Renal cortical epithelial cell (primary cell): ENCODE measurements at places on chromosomes 6 and 20.

DNA sequence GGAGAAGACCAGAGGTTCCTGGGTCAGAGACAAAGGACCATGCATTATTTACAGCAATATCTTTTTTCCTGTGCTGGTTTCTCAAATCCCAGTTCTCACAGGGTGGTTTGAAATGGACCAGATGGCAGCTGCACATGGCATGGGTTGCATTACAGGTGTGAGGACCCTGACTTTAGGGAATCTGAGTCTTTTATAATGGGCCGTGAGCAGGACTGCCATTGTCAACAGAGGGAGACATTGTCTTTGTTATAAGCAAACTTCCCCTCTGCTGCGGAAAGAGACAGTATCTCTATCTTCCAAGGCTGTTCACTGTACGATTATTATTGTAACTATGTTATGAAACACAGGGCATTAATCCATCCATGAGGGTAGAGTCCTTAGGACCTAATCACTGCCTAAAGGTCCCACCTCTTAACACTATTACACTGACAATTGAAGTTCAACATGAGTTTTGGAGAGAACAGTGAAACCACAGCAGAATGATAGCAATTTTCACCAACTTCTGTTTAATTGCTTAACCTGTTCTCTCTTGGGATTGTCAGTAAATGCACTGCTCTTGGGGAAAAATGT is 156.1 kb upstream of the AGPAT4 start:
- no peak for DNase-seq

GRCh38 chr6:111154981-111155380 is 67.7 kb downstream of the SLC16A10 start:
- no peak for DNase-seq

DNA sequence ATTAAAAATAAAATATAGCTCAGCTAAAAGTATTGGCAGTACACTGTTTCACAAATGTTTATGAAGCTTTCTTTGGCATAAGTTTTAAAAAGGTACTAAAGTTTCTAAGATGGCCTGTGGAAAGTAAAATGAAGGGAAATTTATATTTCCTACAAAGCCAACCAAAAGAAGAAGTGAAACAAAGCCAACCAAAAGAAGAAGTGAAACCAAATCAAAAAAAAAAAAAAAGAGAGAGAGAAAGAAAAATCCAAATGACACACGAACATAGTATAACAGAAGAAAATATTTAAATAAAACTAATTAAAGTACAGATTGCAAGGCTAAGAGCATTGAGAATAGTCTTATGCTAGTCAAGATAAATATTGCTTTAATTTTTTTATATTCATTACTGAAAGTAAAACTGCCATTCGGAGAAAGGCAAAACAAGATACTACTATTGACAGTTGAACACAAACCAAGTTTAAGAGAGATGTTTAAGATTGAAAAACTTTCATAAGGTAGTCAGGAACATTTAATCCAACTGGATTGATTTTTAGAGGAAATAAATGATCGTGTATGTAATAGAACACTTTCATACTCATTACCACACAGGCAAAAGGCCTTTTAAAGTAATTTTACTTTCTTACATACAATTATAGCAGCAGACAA is 12.8 kb upstream of the KHDRBS2 start:
- no peak for DNase-seq

GRCh38 chr6:5665173-5665572 is 341.6 kb downstream of the NRN1 start:
- DNase-seq: no peak

DNA sequence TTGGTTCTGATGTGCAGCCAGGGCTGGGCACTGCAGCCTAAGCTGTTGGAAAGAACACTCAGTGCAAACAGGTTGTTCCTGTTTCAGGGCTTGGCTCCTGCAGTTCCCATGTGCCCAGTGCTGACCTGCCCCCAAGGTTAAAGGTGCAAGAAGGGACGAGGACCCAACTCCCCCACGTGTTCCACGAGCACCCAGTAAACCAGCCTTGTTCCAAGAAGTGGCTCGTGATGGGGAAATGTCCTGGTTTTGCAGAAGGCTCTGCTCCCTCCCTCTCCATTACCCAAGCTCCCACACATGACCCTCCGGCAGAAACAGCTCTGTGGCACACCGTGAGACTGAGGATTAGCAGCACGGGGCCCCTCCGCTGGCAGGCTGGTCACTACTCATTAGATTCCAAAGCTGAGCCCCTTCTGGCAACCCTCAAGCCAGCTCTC is 9.4 kb downstream of the ACSS1 start:
- no peak for DNase-seq

- DNase-seq: peak; percentile 73
Measured at GRCh38 chr20:35306931-35307517, 14.8 kb upstream of the FAM83C start.

- DNase-seq: no peak
Measured at GRCh38 chr6:61989616-61990015, 296.4 kb downstream of the KHDRBS2 start.

DNA sequence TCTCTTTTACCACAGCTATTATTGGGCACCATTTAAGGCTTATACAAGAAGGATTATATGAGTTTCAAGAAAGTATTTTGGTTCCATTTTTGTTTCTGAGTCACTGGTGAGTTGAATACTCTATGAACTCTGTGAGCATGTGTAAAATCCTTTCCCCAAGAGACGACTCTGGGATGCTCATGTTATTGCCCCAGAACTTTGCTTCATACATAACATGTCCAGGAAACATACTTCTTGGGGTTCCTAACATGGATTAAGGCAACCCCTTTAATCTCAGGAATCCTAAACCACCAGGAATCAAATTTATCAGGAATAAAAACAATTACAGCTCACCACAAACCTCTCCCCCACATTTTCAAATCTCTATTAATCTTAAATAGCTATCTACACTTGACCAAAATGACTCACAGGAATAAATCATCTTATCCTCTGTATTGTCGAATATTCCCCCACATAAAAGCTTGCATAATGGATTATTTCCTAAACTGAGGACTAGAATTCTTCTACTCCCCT is 117.5 kb upstream of the COL21A1 start:
- no peak for DNase-seq

DNA sequence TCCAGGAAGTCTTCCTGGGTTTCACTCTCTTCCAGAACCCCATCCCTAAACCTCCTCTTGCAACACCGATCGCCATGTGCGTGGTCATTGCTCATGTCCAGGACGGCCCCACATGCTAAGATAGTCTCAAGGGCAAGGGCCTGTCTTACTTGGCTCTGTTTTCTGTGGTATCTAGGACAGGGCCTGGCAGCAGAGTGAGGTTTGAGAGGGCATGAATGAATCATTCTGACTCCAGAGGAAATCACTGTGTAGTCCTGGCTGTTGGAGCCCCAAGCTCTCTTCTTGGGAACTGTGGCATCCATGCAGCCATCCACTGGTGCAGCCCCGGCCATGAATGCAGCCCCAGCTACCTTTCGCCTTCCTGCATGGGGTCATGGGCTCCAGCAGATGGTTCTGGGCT is 12.4 kb downstream of the SIRPA start:
- peak; percentile 80 for DNase-seq

DNA sequence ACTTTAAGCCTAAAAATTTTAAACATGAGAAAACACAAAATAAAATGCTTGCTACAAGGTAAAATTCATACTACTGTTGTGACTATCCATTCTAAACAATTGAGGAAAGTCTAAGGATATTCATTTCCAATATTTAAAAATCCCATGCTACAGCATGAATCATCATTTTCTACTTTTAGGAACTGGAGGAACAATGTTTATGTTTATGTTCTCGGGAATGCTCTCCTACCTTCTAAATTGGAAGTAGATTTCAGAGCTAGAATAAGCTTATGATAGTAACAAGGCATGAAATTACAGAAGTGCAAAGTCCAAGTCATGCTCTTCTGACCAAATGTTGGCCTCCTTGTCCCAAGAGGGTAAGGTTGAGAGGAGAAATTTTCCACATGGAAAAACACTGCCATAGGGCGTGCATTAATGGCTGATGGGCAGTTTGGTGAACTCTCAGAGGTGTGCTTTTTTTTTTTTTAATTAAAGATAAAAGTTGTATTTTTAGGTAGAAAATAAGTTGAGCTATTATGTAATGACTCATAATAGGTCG is 6.0 kb upstream of the MYLK4 start:
- no peak for DNase-seq

- no peak for DNase-seq
Measured at GRCh38 chr20:48984575-48985219, 61.4 kb upstream of the CSE1L start.

GRCh38 chr20:39150501-39150900 is 188.4 kb downstream of the DHX35 start:
- DNase-seq: no peak

DNA sequence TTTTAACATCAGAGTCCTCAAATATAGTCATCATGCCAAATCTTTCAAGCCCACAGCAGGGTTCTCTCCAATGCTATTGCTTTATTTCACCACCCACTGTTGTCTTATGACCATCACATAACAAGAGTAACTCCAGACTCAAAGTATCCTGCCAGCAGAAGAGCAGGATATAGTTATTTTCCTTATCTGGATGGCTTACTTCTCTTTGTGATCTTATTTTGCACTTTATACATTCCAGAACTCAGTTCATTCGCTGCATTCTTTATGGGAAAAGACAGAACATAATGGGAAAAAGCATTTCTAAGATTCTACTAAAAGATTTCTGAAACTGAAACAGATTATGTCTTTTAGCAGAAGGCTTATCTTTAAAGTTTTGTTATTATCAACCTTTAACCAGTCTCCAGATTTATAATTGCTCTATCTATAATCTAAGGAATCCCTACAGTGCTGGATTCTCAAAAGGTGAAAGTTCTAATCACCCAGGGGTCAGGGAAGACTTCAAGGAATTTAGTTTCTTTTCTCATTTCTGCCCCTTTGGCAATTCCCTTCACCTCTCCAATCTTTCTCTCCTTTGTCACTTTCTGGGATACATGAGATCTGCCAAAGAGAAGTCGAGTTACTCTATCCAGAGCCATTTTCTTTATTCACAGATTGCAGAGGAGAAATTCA is 190.4 kb downstream of the TPBG start:
- DNase-seq: no peak

DNA sequence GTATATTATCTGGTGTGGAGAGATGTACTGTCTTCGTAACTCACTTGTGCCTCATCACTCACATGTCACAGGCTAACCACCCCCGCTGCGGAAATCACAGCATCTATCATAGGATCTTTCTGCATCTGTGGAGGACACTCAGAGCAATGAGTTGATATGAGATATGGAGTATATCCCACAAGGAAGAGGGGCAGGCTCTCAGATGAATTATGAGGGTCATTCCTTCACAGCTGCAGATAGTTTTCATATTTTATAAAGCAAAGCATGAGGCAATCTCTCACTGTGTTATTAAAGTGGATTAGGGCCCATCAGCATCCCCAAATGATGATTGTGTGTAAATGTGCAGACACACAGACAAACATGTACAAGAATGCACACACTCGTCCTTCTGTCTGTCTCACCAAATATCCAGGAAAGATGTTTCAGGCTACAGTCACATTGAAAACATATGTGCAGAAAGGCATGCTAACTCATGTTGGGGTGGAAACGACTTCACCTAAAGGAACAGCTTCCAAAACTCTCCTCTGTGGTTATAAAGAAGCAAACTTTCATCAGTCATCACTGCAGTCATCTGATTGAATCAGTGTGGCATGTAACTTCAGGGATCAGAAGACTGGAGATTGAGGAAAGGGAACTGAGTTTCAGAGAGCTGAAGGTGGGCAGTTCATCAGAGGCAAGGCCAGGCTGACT is 164.7 kb downstream of the FOXC1 start:
- no peak for DNase-seq

DNA sequence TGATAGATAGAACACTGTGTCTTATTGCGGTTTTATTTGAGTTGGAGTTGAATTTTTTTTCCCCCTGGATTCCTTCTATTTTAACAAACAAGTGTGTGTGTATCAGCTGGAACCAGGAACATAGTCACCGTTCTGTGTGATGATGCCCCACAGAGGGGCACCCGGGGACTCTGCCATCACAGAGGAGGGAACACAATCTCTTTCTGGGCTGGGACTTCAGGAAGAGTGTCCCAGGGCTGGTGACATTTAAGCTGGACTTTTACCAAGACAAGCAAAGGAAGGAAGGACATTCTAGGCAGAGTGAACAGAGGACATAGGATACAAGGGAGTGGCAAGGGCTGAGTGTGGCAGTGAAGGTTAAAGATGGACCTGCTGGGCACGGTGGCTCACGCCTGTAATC is 33.2 kb downstream of the TAF8 start:
- no peak for DNase-seq

DNA sequence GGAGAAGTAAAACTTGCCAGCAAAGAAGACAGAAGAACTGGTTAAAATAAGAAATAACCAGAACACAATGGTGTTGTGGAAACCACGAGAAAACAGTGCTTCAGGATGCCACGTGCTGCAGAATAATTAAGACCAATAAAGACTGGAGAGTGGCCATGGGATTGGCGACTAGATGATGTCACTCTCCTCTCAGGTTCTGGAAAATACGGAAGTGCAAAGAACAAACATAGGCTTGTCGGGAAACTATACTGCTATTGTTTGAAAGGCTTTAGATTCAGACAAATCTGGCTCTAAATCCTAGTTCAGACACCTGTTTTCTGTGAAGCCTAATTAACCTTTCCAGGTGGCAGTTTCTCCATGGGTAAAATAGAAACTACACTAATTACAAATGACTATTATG is 138.4 kb upstream of the STXBP5 start:
- no peak for DNase-seq

GRCh38 chr6:45681860-45682511 is 304.3 kb upstream of the SUPT3H start:
- DNase-seq: peak; percentile 99
